ENCODE measurements at places on chromosomes 4 and X. TPM values are rescaled to one million over a fixed set of nuclear protein-coding genes. Genes with fewer than 3 reads are reported as not detected.

PAGE2B gene
- not detected for total RNA-seq

UCP1 gene
- total RNA-seq = 0.46 TPM

GRCh38 chr4:25756503-25756902 lies 100.9 kb downstream of the SLC34A2 start:
- DNase-seq = no peak

- DNase-seq = no peak
Observed at GRCh38 chr4:6280365-6280996, 10.8 kb downstream of the WFS1 start.

- no peak for DNase-seq
Observed at GRCh38 chr4:114021451-114021850, 42.0 kb upstream of the ARSJ start.

DNA sequence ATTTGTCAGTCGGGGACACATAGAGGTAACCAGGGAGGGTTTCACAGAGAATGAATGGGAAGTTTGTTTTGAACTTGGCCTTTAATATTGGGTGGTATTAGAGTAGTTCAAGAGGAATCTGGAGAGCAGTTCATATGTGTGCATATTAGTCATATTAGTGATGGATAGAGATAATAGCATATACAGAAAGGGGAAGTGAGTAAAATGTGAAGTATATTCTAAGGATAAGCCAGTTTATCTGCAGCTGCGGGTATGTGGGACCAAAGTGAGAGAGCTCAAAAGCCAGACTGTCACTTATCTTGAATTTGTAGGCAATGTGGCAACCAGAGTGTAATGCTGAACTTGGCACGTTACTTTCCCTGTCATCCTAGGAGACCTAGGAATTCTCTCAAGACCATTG lies 169.9 kb downstream of the AFF2 start:
- no peak for DNase-seq

RXFP1 gene
- 0.14 TPM for total RNA-seq

DNA sequence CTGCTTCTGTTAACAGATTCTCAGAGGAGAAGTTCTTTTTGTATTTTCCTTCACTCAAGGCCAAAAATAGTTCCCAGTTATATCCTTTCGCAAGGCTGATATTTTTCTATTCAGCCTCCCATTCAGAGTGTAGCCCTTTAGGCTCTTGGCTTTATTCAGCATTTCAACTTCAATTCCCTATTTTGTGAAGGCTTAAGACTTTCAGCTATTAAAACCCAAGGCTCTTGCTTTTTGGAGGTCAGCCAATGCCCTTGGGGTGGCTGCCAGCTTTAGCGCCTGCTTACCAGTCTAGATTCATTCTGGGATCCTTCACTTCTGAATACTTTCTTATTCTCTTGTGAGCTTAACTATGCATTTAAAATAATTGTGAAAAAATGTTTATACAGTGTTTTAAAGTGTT lies 57.3 kb upstream of the ADGRA3 start:
- no peak for DNase-seq

DNA sequence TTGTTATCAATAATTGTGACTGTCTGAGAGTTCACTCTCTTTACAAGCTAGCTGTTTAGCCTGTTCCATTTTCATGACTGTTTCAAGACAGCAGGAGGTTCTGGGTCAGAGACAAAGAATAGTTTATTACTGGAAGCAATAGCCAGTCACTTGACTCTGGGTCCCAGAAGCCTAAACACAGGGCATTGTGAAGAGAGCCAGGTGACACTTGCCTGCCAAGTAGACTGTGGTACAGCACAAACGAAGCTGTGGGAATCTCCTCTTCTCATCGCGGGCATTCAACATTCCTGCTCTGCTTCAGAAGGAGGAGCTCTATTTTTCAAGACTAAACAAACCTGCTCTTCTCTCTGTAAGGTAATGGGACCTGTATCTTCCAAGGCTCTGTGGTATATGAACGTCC lies 485.1 kb downstream of the TRIML1 start:
- no peak for DNase-seq

CLDN2 gene
- total RNA-seq = 2.0 TPM

- no peak for DNase-seq
Observed at GRCh38 chrX:145524931-145525330, 277.6 kb downstream of the SPANXN1 start.

GRCh38 chr4:186265683-186266652 lies at the start of gene F11:
Gene F11, plus strand, starts transcription at chr4:186266189. Its CDS starts 948 bp downstream, at chr4:186267137.
- no peak for DNase-seq

DNA sequence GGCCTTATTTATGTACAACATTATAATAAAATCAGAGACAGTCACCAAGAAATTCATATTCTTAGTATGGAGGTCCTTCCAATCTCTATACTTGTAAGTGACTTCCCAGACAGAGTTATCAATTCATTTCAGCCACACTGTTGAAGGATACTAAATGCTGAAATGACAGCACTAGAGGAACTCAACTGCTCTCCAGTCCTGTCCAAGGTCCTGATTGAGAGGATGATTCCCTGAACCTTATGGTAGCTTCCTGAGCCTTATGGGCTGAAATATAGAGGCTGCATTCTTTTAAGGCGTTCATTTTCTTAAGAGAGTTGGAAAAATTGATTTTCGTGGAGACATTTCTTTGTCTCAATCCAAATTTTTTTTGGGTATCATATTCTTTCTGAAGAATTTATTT lies 205.9 kb downstream of the TLL1 start:
- DNase-seq = no peak

ANAPC4 gene
- total RNA-seq = 18.9 TPM

DNA sequence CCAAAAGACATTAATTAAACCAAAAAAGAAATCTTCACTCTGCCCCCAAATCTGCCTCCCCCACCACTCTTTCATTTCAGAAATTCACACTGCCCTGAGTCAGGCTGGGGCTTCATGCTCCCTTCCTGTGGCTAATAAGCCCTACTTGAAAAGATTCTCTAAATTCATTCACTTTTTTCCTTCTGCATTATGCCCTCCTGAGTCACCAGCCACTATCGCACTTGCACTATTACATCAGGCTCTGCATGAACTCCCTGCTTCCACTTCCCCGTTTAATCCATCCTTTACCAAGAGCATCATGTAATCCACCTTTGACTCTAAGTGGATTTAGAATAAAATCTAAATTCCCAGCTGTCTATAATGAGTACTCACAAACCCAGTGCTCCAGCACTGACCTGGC lies 295.4 kb upstream of the KLF3 start:
- DNase-seq = peak; percentile 93

CCDC158 gene
- not detected for total RNA-seq

LRAT gene
- total RNA-seq = 0.50 TPM

GRCh38 chr4:8200302-8200975 lies 1.3 kb downstream of the SH3TC1 start:
- DNase-seq = no peak

- DNase-seq = no peak
Observed at GRCh38 chrX:29044423-29045184, 457.4 kb downstream of the IL1RAPL1 start.

PFKFB1 gene
- not detected for total RNA-seq

DNA sequence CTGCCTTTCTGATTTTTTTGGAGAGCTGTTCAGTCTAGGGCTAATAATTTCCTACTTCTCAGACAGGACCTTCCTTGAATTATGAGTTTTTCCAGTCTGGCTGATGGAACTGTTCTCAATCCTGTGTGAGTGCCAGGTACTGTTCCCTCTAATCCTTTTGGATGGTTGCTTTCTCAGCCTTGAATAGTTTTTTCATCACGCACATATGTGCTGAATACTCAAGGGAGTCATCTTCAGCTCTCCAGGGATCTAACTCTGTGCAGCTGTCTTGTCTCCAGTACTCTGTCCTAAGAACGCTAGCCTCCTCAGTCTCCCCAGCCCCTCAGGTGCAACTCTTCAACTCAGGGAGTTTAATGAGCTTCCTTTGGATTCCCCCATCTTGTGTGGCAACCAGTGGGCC lies 93.2 kb downstream of the GASK1B start:
- DNase-seq = no peak

DNA sequence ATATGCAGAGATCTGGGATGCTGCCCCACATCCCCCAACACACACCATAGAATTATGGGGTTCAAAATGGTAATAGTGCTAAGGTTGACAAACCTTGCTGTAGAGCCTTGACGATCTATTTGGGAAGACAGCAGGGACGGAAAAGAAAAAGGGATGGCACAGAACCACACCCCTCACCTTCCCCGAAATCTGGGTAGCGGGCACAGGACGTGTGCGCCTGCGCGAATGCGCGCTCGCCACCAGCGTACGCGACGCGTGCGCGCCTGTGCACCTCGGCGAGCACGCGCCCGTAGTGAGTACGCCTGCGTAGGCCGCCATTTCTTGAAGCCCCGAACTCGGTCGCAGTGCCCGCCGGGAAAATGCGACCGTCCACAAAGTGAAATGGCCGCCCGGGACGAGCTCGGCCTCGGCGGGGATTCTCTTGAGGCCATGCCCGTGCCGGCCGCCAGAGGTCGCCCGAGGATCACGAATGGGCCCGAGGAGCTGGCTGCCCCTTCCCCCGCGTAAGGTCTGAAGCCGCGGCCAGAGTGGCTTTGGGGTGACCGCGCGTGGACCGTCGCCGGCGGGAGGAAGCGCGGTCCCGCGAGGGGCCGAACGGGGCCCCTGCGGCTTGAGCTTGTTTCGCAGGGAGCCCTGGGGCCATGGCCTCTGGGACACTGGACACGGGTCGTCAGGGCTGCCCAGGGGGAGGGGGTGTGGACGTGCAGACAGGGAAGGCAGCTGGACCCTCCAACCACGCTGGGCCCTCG lies 43.6 kb downstream of the ZNF185 start:
- DNase-seq = peak; percentile 72

CENPVL1 gene
- total RNA-seq = 0.25 TPM

GRCh38 chrX:46637938-46638337 lies 64.4 kb downstream of the CHST7 start:
- peak; percentile 33 for DNase-seq

GRCh38 chr4:110033355-110034025 lies 120.8 kb downstream of the EGF start:
- DNase-seq = no peak

HPGDS gene
- total RNA-seq = not detected

TMSB15A gene
- 0.46 TPM for total RNA-seq

ZNF157 gene
- 0.54 TPM for total RNA-seq

ARMCX4 gene
- 9.6 TPM for total RNA-seq

- DNase-seq = peak; percentile 10
Observed at GRCh38 chrX:140439476-140439875, 65.4 kb downstream of the SOX3 start.

GRCh38 chr4:136873555-136873954 lies 658.7 kb downstream of the PCDH18 start:
- DNase-seq = no peak

DNA sequence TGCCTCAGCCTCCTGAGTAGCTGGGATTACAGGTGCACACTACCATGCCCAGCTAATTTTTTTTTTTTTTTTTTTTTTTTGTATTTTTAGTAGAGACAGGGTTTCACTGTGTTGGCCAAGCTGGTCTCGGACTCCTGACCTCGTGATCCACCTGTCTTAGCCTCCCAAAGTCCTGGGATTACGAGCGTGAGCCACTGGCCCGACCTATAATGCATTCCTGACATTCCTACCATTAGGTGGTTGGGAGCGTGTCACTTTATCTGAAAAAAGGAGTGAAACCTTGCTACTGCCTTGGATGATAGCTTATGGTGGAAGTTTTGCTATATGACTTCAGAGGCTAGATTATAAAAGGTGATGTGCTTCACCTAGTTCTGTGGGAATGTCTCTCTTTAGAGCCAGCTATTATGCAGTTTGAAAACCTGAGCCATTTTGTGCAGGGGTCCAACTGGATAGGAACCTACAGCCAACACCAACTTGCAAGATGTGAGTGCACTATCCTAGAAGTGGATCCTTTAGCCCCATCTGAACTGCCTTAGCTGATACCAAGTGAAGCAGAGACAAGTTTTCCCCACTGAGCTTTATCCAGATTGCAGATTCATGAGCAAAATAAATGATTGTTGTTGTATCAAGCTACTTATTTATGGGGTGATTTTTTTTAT lies 29.8 kb upstream of the EMCN start:
- no peak for DNase-seq

DNA sequence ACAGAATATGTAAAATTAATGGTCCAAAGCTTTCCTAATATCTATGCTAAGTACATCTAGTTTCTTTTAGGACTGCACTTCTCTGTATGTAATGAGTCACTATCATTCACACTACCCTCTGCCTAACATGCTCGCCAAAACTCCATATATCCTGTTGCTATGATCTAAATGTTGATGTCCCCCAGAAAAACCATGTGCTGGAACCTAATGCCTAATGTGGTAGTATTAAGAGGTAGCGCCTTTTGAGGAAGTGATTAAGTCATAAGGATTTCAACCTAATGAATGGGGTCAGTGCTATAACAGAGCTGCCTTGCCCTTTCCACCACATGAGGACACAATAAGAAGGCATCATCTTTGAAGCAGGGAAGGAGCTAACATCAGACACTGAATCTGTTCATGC lies 34.9 kb upstream of the NFKB1 start:
- peak; percentile 8 for DNase-seq

GRCh38 chrX:48490661-48491060 lies 14.7 kb downstream of the FTSJ1 start:
- DNase-seq = no peak

DNA sequence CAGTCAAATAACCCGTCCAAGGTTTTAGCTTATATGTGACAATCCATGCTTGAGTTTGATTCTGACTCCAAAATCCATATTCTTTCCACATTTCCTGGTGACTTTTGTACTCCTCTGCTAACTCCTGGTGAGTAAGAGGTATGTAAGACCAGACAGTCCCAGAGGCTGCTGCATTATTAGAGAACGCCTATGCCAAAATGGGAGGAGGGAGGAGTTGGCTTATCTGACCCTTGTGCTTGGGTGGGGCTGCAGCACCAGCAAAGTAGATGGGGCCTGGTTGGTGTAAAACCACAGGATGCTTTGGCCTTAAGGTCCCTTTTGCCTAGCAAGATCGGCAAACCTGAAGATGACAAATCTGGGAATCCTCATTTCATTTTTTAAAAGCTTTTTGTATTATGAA lies 9.1 kb upstream of the RNF212 start:
- no peak for DNase-seq

- no peak for DNase-seq
Observed at GRCh38 chr4:140246216-140246615, 92.2 kb upstream of the MAML3 start.

GAB3 gene
- 1.7 TPM for total RNA-seq

- DNase-seq = no peak
Observed at GRCh38 chr4:15003891-15004738, 1.8 kb downstream of the CPEB2 start.

DNA sequence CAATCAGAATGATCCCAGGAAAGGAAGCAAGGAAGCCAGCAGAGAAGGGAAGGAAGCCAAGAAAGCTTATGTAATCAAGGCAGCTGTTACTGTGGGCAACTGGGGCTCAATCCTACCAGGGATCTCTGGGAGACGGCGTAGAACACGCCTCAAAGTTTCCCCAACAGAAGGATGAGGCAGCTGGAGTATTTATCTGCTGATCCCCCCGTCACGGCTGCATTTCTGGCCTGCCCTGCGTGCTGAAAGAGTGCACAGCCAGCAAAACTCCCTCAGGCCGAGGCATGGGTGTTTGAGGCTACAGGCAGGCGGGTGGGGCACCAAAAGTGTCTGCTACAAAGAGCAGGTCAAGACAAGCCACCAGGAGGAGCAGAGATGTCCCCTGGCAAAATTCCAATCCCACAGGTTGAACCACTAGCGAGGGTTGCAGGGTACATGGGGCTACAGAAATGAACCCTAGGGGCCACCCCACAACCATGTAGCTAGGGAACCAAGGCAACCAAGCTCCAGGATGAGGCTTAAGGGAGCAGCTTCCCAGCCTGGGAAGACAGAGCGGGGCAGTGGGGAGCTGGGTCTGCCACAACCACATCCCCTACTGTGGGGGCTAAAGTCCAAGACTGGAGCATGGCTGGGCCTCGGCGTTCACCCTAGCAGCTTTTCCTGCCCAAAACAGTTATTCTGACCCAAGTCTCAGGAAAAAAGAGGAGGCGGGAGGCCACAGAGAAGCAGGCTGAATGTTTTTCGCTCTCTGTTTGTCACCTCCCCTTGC lies 113.4 kb downstream of the BCOR start:
- peak; percentile 49 for DNase-seq

FAAH2 gene
- total RNA-seq = 0.20 TPM
